ENCODE measurements at places on chromosomes 3 and 15. TPM values are rescaled to one million over a fixed set of nuclear protein-coding genes. Genes with fewer than 3 reads are reported as not detected.

The SPRED1 gene
- 9.6 TPM for total RNA-seq

The WDR49 gene
- not detected for total RNA-seq

The SERPINI1 gene
- 2.8 TPM for total RNA-seq

The OIP5 gene
- total RNA-seq, result 13.0 TPM

The TM4SF18 gene
- 32.0 TPM for total RNA-seq

The GOLGA8F gene
- total RNA-seq, result not detected

The OXTR gene
- total RNA-seq, result 10.8 TPM

The A4GNT gene
- not detected for total RNA-seq

The GOLGA8M gene
- total RNA-seq, result 0.07 TPM

The ZNF619 gene
- 2.4 TPM for total RNA-seq

The NRG4 gene
- 0.47 TPM for total RNA-seq

The GABRR3 gene
- total RNA-seq, result not detected

The WDR73 gene
- total RNA-seq, result 37.5 TPM

The TNNC1 gene
- total RNA-seq, result 1.2 TPM

The CASR gene
- not detected for total RNA-seq

The SLC9C1 gene
- not detected for total RNA-seq

The ALPK3 gene
- 0.10 TPM for total RNA-seq

The KCNMB3 gene
- 1.7 TPM for total RNA-seq

The PPARG gene
- total RNA-seq, result 43.6 TPM

The FANCD2OS gene
- not detected for total RNA-seq

The CLDN16 gene
- 0.03 TPM for total RNA-seq

The GOLGA8G gene
- not detected for total RNA-seq

The LEKR1 gene
- total RNA-seq, result 0.63 TPM
